Heart right ventricle (tissue), 16 donors: ENCODE measurements at places on chromosomes 4 and X.

GRCh38 chrX:21745756-21746155 is 12.2 kb downstream of the SMPX start:
- peaks cover 31% of the 10 kb centered on the region for H3K27me3 ChIP-seq
- H3K27ac ChIP-seq = no peak overlapping the region
- no peak overlapping the region for H3K4me3 ChIP-seq

- H3K27me3 ChIP-seq = no peaks in the 10 kb centered on the region
- no peaks in the 10 kb centered on the region for H3K4me1 ChIP-seq
- H3K36me3 ChIP-seq = no peaks in the 10 kb centered on the region
- no peak overlapping the region for H3K4me3 ChIP-seq
- DNase-seq = no peak
Observed at GRCh38 chr4:20543131-20543530, 157.1 kb upstream of the PACRGL start.

DNA sequence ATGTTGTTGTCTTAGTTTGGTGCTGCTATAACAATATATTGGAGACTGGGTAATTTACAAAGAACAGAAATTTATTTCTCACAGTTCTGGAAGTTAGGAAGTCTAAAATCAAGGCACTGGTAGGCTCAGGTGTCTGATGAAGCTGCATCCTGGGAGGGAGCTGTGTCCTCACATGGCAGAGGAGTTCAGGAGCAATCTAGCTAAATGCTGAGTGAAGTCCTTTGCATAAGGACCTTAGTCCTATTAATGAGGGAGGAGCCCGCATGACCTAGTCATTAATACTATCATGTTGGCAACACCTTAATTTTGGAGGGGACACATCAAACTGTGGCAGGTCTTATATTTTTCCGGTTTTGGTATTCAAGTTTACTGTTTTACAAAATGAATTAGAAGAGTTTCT is 36.0 kb upstream of the NSUN7 start:
- no peak overlapping the region for H3K27ac ChIP-seq
- DNase-seq = no peak
- no peaks in the 10 kb centered on the region for H3K27me3 ChIP-seq
- H3K4me1 ChIP-seq = no peaks in the 10 kb centered on the region

DNA sequence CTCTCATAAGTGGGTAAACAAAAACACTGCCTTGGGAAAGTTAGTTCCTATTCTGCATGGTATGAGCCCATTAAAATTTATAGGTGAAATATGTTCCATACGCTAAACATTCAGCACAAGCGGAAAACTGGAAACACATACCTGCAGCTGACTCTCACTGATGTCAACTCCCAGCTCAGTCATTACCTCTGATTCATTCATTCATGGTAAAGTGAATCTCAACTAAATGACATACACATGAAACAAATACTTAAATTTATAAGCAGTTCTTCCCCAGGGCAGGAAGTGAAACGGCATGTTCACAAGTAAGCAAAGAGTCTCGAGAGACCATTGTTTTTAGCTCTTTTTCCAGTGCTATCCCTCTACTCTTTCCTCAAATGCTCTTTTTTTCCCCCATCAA is 1.6 kb downstream of the SLC10A6 start:
- no peak overlapping the region for H3K4me3 ChIP-seq
- H3K27ac ChIP-seq = no peak overlapping the region
- DNase-seq = no peak
- H3K36me3 ChIP-seq = no peaks in the 10 kb centered on the region
- H3K27me3 ChIP-seq = no peaks in the 10 kb centered on the region

DNA sequence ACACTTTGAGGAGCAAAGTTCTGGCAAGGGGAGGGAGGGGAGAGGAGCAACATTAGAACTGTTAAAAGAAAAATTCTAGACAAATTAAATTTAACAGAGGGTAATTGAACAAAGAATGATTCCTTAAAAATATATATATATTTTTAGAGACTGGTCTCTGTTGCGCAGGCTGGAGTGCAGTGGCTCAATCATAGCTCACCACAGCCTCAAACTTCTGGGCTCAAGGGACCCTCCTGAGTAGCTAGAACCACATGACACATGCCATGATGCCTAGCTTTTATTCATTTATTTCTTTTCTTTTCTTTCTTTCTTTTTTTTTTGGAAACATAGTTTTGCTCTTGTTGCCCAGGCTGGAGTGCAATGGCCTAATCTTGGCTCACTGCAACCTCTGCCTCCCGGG is 19.1 kb upstream of the SPINK2 start:
- peaks cover 3% of the 10 kb centered on the region for H3K4me1 ChIP-seq
- H3K4me3 ChIP-seq = no peak overlapping the region
- no peaks in the 10 kb centered on the region for H3K36me3 ChIP-seq
- H3K27ac ChIP-seq = no peak overlapping the region
- no peaks in the 10 kb centered on the region for H3K27me3 ChIP-seq

DNA sequence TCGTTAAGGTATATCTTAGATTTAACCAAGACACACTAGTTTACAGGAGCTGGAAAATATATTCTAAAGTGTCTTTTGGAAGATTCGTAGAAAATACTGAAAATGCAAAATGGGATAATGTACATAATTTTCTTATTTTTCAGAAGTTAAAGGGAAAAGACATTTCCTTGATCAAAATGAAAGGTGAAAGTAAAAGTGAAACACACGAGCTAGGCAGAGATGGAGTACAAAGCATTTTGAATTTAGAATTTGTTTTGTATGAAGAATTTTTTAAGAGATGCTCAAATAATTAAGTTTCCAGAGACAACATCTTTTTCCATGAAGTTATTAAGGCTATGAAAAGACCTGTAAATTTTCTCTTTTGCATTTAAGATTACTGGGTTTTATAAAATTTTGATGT is 2192.6 kb upstream of the AGA start:
- H3K27me3 ChIP-seq = no peaks in the 10 kb centered on the region
- no peak overlapping the region for H3K27ac ChIP-seq
- DNase-seq = no peak
- H3K4me1 ChIP-seq = no peaks in the 10 kb centered on the region
- no peak overlapping the region for H3K4me3 ChIP-seq
- no peaks in the 10 kb centered on the region for H3K36me3 ChIP-seq

- DNase-seq = no peak
- H3K4me3 ChIP-seq = no peak overlapping the region
- H3K27ac ChIP-seq = peak overlapping the region; percentile 42
- no peaks in the 10 kb centered on the region for H3K27me3 ChIP-seq
- H3K4me1 ChIP-seq = peaks cover 13% of the 10 kb centered on the region
- no peaks in the 10 kb centered on the region for H3K36me3 ChIP-seq
Observed at GRCh38 chr4:167100120-167100519, 134.2 kb downstream of the SPOCK3 start.

GRCh38 chr4:79273915-79274314 is 51.9 kb downstream of the NAA11 start:
- no peak overlapping the region for H3K4me3 ChIP-seq
- DNase-seq = no peak
- no peak overlapping the region for H3K27ac ChIP-seq
- no peaks in the 10 kb centered on the region for H3K27me3 ChIP-seq
- no peaks in the 10 kb centered on the region for H3K4me1 ChIP-seq

DNA sequence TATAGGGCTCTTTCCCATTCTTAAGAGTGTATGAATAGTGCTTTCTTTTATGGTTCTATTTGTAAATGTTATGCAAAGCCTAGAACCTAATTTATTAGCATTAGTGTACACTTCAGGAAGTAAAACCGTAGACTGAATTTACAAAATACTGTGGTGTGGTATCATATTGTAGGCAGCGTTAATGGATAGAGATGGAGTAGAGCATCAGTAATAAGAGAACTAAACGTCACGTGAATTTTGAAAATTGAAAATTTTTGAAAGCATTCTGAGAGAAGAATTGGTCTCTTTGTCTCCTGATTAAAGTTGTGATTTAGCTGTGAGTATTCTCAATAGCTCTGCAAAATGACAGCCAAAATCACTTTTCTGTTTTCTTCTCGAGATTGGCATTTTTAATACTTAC is 2.9 kb downstream of the STIM2 start:
- peaks cover 36% of the 10 kb centered on the region for H3K4me1 ChIP-seq
- no peaks in the 10 kb centered on the region for H3K36me3 ChIP-seq
- no peaks in the 10 kb centered on the region for H3K27me3 ChIP-seq

DNA sequence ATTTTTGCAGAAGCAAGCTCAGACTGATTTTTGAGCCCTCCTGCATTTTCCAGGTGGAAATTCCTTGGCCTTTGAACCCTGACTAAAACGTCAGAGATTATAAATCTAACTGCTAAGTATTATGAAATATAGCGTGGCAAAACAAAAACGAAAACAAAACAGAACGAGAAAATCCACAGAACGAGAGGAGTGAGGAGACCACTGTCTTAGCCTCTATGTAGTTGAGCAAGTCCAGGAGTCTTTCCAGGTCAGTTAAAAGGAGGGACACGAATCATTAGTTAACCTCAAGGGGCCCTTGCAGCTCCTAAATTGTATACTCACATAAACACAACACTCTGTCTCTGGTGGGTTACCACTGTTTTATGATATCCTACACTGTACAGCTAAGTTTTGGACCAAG is 80.2 kb downstream of the SYNPO2 start:
- peak overlapping the region; percentile 14 for H3K27ac ChIP-seq
- H3K4me1 ChIP-seq = peaks cover 78% of the 10 kb centered on the region
- H3K27me3 ChIP-seq = no peaks in the 10 kb centered on the region

GRCh38 chr4:111398906-111399330 is 746.3 kb upstream of the FAM241A start:
- peak; percentile 19 for DNase-seq
- H3K4me1 ChIP-seq = peaks cover 17% of the 10 kb centered on the region
- H3K4me3 ChIP-seq = no peak overlapping the region
- no peaks in the 10 kb centered on the region for H3K27me3 ChIP-seq
- H3K36me3 ChIP-seq = no peaks in the 10 kb centered on the region

DNA sequence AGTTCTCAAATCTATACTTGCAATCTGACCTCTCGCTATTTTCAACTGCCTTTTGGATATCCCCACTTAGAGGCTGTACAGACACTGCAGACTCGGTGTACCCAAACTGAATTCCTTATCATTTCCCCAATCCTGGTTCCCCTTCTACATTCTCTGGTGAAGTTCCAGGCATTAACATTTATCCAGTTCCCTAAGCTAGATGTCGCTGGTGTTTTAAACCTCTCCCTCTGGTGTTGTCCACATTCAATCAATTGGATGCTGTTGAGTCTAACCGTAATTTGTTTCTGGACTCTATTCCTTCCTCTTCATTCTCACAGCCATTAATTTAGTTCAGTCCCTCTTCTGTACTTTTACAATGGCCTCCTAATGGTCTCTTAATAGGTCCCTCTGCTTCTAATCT is 7.2 kb upstream of the STK26 start:
- no peak for DNase-seq
- no peak overlapping the region for H3K27ac ChIP-seq
- H3K36me3 ChIP-seq = no peaks in the 10 kb centered on the region
- H3K27me3 ChIP-seq = no peaks in the 10 kb centered on the region
- H3K4me1 ChIP-seq = no peaks in the 10 kb centered on the region

GRCh38 chr4:178356725-178357124 is 914.5 kb upstream of the AGA start:
- no peaks in the 10 kb centered on the region for H3K4me1 ChIP-seq
- DNase-seq = no peak
- H3K27me3 ChIP-seq = no peaks in the 10 kb centered on the region
- no peaks in the 10 kb centered on the region for H3K36me3 ChIP-seq
- no peak overlapping the region for H3K27ac ChIP-seq

GRCh38 chr4:173057901-173058300 is 110.7 kb upstream of the GALNT7 start:
- H3K36me3 ChIP-seq = no peaks in the 10 kb centered on the region
- no peak overlapping the region for H3K4me3 ChIP-seq
- no peaks in the 10 kb centered on the region for H3K4me1 ChIP-seq
- H3K27ac ChIP-seq = peak overlapping the region; percentile 14
- no peaks in the 10 kb centered on the region for H3K27me3 ChIP-seq

DNA sequence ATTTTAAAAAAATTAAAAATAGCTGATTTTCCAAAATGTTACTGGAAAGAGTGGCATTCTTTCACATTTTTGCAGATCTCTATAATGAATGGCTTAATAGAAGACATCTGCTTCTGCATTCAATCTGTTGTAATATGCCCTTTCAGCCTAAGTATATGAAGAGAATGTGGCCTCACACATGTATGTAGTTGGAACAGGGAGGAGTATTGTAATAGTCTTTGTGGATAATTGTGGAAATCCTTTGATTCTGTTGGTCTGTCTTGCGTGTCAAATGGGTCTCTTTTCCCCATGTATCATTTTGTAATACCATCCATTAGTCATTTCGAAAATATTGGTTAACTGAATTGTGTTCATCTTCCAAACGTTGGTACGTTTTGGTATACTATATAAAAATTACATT is 11.6 kb downstream of the TXLNG start:
- H3K27me3 ChIP-seq = no peaks in the 10 kb centered on the region
- no peak overlapping the region for H3K4me3 ChIP-seq
- no peaks in the 10 kb centered on the region for H3K36me3 ChIP-seq
- peak overlapping the region; percentile 0 for H3K27ac ChIP-seq
- DNase-seq = no peak
- no peaks in the 10 kb centered on the region for H3K4me1 ChIP-seq

GRCh38 chrX:97494756-97495372 is 611.2 kb downstream of the RPA4 start:
- no peak for DNase-seq
- H3K27ac ChIP-seq = no peak overlapping the region
- H3K36me3 ChIP-seq = no peaks in the 10 kb centered on the region

- H3K4me1 ChIP-seq = no peaks in the 10 kb centered on the region
- no peaks in the 10 kb centered on the region for H3K36me3 ChIP-seq
- no peak for DNase-seq
- no peaks in the 10 kb centered on the region for H3K27me3 ChIP-seq
- no peak overlapping the region for H3K4me3 ChIP-seq
Observed at GRCh38 chr4:115664285-115664684, 550.9 kb upstream of the NDST4 start.

GRCh38 chr4:173191623-173192041 is 23.0 kb downstream of the GALNT7 start:
- no peak overlapping the region for H3K4me3 ChIP-seq
- DNase-seq = no peak
- peaks cover 5% of the 10 kb centered on the region for H3K4me1 ChIP-seq
- H3K36me3 ChIP-seq = no peaks in the 10 kb centered on the region
- H3K27ac ChIP-seq = no peak overlapping the region

- H3K27me3 ChIP-seq = no peaks in the 10 kb centered on the region
- H3K27ac ChIP-seq = no peak overlapping the region
- H3K4me1 ChIP-seq = no peaks in the 10 kb centered on the region
- DNase-seq = no peak
- H3K36me3 ChIP-seq = no peaks in the 10 kb centered on the region
Observed at GRCh38 chr4:181046809-181047208, 1196.4 kb upstream of the TENM3 start.

- H3K4me3 ChIP-seq = no peak overlapping the region
- H3K36me3 ChIP-seq = peaks cover 7% of the 10 kb centered on the region
- peak overlapping the region; percentile 56 for H3K27ac ChIP-seq
- DNase-seq = no peak
Observed at GRCh38 chr4:151692443-151692782, 68.4 kb downstream of the GATB start.

DNA sequence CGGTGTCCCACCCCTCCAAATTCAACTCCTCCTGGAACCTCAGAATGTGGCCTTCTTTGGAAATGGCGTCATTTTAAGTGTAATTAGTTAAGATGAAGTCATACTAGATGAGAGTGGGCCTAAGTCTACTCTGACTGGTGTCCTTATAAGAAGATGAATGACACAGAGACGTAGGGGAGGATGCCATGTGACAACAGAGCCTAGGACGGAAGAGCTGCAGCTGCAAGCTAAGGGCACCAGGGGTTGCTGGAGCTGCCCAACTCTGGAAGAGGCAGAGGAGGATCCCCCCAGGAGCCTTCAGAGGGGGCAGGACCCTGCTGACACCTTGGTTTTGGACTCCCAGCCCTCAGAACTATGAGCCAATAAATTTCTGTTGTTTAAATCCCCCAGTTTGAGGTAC is 115.1 kb downstream of the STK32B start:
- no peak overlapping the region for H3K4me3 ChIP-seq
- H3K27me3 ChIP-seq = peaks cover 4% of the 10 kb centered on the region
- H3K27ac ChIP-seq = no peak overlapping the region
